ENCODE measurements at places on chromosomes 5 and 9.

GRCh38 chr5:30001826-30002225, 1191.7 kb upstream of the CDH6 start:
- DNase-seq = no peak

- no peak for DNase-seq
Measured at GRCh38 chr5:88661806-88662207, 221.2 kb downstream of the MEF2C start.

- DNase-seq = no peak
Measured at GRCh38 chr5:122144236-122144635, 14.9 kb downstream of the ZNF474 start.

- DNase-seq = no peak
Measured at GRCh38 chr9:89916001-89916597, 311.3 kb downstream of the GADD45G start.

DNA sequence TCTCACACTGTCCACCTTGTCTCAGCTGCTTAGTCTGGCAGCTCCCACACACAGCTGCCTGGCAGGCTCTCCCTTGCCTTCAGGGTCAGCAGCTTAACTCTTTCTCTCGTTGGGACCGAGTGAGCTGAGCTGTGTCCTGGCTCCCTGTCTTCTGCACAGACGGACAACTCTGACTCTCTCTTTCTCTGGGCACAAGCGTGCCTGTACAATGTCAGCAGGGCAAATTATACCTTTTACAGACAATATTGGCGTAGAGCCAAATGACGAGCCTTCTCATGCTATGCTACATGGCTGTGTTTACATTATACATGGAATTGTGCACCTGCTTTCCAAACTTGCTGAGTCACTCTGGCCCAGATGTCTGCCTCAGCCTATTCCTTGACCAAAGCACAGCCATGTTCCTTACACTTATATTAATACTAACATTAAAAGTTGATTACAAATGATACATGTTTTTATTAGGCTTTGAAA, 188.6 kb downstream of the CYLC2 start:
- no peak for DNase-seq

DNA sequence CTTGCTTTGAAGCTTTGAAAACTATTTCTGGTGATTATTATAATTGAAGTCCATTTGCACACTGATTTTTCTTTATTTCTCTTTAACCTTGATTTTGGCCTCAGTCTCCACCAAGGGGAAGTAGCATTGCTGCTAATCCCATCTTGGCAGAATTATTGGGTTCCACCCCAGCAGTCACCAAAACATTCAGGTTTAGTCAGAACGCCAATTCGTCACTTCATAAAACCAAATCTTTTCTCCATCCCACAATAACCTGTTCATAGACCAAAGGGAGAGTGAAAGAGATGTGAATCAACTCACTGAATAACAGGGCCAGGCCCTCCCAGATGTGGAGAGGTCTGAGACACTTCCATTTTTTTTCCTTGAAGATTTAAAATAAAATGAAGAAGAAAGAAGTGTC, 95.1 kb upstream of the VCAN start:
- no peak for DNase-seq

GRCh38 chr5:175894793-175895192, 23.4 kb downstream of the CPLX2 start:
- DNase-seq = no peak

- DNase-seq = peak; percentile 35
Measured at GRCh38 chr9:16526380-16526779, 344.1 kb downstream of the BNC2 start.

DNA sequence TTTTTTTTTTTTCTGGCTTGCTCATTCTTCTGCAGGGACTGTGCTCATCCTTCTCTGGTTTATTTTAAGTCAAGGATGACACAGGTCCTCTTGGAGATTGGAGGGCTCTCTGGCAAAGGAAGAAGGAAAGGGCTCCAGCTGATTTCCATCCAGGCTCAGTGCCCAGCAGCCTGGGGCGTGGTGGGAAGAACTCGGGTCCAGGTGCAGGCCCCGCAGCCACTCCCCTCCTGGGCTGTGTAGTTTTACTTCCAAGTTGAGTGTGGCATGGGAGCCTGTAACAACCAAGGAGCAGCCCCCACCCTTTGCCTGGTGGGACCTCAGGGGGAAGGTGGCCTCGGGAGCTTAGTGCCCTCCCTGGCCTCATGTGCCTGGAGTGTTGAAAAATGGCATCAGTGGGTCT, 58.9 kb downstream of the ANKRD33B start:
- no peak for DNase-seq

- DNase-seq = no peak
Measured at GRCh38 chr9:130442746-130443455, 1.9 kb upstream of the ASS1 start.
